ENCODE measurements at places on chromosomes 11 and 22.

- DNase-seq = no peak
These were observed 10.7 kb downstream of the PPFIA1 start for GRCh38 chr11:70281156-70281609.

DNA sequence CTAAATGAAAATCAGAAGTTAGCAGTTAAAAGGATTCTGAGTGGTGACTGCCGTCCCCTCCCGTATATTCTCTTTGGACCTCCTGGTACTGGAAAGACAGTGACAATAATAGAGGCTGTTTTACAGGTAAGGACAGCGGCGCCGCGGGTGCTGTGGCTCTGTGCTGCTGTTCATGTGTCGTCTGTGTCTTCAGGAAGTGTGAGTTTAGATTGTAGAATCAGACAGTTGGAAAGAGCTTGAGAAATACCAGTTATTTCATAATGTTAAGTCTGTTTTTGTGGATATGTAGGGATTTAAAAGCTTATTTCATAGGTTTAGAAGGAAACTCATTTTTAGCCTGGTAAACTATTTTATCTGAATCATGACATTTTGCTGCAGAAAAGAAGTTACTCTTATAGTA, 27.4 kb upstream of the PANX2 start:
- DNase-seq = no peak

- no peak for DNase-seq
These were observed 30.4 kb downstream of the KCNJ4 start for GRCh38 chr22:38424525-38425080.

- peak; percentile 69 for DNase-seq
These were observed 540.3 kb downstream of the NTM start for GRCh38 chr11:131910523-131911387.

DNA sequence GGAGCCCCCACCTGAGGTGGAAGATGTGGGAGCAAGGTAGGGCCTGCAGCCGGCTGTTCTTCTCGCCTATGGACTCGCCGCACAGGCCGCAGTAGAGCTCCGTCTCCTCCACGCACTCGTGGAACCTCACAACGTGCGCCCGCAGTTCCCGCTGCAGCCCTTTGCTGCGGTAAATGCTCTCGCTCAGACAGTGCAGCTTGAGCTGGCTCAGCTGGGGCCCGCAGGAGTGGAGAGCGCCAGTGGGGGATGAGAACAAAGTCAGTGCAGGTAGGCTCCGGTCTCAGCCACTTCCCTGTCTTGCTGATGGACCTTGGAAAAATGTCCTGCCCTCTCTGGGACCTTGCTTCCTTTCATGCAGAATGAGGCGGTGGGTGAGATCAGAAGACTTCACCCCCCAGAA, 10.2 kb downstream of the RAPSN start:
- DNase-seq = no peak

DNA sequence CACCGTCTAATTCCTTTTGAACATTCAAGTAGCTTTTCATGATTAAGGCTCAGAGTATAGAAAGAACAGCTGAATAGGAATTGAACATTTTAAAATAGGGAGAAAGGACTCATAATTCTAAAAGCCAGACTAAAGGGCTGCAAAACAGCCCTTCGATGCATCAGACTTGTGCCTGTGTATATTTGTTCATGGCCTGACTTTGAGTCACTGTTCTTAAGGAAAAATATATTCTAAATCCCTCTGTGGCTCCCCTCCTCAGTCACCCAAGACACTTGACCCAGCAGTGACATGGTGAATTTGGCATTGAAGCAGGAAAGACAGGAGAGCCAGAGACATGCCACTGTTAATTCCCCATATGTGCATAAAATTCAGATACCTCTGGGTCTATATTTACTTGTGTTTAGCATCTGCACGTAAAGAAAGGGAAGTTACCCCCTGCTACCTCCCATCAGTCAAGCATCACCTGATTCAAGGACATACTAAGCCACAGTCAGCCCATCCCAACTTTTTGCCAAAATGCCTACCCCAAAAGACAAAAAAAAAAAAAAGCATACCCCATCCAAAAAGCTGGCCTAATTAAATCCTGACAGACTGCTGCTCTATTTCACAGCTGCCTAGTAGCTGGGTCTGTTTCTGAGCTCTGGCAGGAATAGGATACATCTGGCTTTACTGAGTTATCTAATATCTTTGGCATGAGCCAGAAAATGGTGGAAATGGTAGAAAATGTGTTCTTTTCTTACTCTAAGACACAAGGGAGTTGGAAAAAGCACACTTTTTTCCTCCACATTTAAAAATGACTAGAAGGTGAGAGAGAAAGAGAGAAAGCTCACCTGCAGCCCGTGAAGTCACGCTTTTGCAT, 93.5 kb downstream of the COMMD9 start:
- DNase-seq = no peak

DNA sequence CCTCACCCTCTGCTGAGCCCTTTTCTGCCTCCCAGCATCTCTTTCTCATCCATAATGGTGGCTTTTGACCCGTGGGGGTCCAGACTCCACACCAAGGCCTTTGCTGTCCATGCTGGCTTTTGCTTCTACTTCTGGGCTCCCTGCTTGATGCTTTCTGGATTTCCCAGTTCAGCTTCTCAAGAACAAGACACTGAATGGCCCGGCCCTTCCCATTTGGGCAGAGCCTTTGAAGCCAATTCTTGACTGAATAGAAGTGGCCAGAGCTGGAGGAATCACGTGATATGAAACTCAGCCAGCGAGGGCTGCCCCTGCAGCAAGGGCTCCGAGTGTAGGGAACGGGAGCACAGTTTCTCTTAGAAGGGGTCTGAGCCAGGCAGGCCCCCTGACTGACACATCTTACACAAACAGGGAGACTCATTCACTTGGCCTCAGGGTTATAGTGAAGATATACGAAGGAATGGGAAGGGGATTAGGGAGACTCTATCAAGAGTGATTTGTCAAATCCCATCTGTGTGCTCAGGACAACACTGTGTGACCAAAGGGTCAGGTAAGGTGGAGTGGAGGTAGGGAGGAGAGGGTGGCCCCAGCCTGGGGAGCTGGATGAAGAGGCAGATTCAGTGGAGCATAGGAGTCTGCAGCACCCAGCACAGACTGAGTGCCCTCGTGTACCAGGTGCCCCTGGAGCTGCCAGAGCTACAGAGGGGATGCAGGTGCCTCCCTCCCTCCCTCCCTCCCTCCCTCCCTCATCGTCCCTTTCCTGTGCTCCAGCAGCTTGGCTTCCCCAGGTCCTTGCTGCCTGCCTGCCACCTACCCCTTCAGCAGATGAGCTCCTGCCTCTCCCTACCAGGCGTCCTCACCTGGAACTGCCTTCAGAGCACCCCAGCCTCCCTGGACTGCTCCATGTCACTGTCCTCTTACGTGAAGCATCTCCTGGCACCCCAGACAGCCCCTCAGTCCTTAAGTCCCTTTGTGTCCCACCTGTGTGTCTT, 106.0 kb downstream of the TRIM29 start:
- DNase-seq = no peak

- DNase-seq = no peak
These were observed 8.2 kb downstream of the LTO1 start for GRCh38 chr11:69666752-69667536.

DNA sequence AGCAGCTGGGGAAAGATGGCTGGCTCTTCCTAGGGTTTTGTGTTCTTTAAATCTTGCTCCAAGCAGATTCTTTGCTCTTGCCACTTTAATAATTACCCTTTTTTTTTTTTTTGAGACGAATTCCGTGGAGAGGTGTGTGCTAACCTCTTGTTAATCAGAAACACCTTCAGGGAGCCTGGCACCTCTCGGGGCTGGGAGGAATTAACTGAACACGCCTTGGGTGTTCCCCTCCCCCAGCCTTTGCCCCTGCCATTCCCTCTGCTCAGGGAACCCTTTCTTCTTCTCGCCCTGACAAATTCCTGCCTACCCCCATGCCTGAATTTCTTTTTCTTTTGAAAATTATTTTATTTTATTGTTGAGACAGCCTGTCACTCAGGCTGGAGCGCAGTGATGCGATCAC, 17.5 kb downstream of the TMPRSS6 start:
- DNase-seq = no peak

DNA sequence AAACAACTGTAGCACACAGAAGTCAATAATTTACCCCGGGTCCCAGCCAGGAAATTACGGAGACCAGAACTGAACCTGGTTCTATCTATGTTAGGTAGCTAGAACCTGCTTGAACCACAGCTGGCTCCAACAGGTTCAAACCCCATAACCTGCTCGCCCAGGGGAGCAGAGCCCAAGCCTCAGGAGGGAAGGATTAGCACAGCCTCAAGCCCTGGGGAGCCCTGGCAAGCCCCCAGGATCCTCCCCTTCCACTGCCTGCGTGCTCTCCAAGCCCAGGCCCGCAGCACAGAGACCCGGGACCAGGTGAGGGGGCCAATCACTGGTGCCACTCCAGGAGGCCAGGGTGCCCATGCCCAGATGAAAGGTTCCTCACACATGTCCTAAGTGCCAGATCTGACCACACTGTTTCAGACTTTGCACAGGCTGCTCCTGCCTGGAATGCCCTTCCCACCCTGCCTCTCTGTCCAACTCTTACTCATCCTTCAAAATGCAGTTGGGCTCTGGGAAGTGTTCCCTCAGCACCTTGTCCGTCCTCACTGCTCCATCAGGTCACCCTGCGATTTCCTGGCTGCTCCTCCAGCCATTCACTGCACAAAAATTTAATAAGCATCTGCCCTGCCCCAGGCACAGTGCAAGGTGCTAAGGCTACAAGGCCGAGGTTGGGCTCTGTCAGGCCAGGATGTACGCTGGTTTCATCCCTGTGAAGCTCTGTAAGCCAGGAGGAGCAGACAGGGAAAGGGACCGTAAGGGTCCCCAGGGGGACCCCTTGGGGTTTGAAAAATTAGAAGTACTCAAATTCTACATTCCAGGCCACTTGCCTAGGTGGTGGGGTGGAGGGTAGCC, 32.2 kb downstream of the ARRB1 start:
- no peak for DNase-seq

GRCh38 chr11:118291477-118292135, 12.9 kb upstream of the CD3E start:
- DNase-seq = no peak

DNA sequence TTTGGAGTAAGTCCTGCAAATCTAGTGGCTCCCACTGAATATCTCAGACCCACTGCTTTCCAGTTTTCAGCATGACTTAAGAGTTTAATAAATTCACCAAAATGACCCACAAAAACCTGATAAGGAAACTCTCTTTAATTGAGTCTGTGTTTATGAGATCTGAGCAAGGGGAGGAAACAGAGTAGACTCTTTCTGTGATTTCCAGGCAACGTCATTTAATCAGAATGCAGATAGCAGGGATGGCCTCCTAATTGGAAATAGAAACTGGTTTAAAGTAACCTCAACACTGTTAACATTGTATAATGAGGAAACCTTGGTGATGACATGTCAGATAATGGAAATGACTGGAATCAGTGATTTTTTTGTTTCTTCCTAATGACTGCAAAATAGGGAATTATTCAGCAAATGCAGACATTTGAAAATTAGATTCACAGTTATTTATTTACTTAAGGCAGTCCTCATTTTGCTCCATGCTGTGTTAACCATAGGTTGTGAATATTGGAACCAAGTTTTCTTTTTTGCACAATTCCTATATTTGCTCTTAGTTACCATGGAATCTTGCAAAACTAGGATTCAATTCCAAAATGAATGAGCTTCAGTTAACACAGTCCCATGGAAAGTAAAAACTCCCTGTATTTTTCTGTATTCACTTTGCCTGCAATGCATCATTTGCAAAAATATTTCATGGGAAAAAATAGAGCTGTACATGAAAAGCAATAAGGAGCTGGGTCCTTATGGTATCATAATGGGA, 1324.5 kb downstream of the LRRC4C start:
- no peak for DNase-seq

GRCh38 chr11:75954039-75954438, 139.0 kb downstream of the UVRAG start:
- no peak for DNase-seq

GRCh38 chr22:29146771-29147170, 58.9 kb upstream of the EMID1 start:
- DNase-seq = no peak

DNA sequence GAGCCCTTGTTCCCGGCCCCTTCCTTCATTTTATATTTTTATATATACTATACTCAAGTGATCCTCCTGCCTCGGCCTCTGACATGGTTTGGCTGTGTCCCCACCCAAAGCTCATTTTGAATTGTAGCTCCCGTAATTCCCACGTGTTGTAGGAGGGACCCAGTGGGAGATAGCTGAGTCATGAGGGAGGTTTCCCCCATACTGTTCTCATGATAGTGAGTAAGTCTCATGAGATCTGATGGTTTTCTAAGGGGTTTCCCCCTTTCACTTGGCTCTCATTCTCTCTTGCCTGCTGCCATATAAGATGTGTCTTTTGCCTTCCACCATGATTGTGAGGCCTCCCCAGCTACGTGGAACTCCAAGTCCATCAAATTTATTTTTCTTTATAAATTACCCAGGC, 7.2 kb upstream of the ZNF280A start:
- no peak for DNase-seq

Measured in nephron progenitor cell (in vitro differentiated cells).